Cardiac muscle cell (in vitro differentiated cells and primary cell): ENCODE measurements at places on chromosomes 3 and 15. TPM values are rescaled to one million over a fixed set of nuclear protein-coding genes. Genes with fewer than 3 reads are reported as not detected.

The RARRES1 gene
- 0.33 and 0.39 TPM in 2 replicates for total RNA-seq

The GRM2 gene
- 0.56 and 0.69 TPM in 2 replicates for total RNA-seq

The FSIP1 gene
- 0.33 and 0.42 TPM in 2 replicates for total RNA-seq

The SLC28A1 gene
- 0.24 and 0.81 TPM in 2 replicates for total RNA-seq

The COL6A5 gene
- not detected in 2 replicates for total RNA-seq

The RAB6B gene
- 2.4 and 2.6 TPM in 2 replicates for total RNA-seq

The FAM107A gene
- not detected in 2 replicates for total RNA-seq
